Chondrocyte (in vitro differentiated cells): ENCODE measurements at places on chromosomes 12 and 14.

DNA sequence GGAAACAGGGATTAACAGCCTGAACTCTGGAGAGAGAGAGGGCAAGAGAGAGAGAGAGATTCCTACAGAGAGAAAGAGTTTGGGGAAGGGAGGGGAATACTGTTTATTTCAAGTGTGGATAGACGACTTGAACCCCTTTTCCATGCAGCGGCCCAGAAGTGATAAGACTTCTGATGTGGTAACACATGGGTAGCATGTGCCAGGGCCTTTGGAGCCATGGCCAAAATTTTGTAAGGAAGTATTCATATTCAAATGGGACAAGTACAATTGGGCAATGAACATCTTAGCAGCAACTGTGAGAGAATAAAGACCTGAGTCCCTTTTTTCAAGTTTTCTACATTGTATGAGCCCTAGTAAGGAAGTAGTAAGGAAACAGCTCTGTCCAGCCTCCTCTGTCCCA, 42.4 kb upstream of the CCDC196 start:
- no peak for DNase-seq

DNA sequence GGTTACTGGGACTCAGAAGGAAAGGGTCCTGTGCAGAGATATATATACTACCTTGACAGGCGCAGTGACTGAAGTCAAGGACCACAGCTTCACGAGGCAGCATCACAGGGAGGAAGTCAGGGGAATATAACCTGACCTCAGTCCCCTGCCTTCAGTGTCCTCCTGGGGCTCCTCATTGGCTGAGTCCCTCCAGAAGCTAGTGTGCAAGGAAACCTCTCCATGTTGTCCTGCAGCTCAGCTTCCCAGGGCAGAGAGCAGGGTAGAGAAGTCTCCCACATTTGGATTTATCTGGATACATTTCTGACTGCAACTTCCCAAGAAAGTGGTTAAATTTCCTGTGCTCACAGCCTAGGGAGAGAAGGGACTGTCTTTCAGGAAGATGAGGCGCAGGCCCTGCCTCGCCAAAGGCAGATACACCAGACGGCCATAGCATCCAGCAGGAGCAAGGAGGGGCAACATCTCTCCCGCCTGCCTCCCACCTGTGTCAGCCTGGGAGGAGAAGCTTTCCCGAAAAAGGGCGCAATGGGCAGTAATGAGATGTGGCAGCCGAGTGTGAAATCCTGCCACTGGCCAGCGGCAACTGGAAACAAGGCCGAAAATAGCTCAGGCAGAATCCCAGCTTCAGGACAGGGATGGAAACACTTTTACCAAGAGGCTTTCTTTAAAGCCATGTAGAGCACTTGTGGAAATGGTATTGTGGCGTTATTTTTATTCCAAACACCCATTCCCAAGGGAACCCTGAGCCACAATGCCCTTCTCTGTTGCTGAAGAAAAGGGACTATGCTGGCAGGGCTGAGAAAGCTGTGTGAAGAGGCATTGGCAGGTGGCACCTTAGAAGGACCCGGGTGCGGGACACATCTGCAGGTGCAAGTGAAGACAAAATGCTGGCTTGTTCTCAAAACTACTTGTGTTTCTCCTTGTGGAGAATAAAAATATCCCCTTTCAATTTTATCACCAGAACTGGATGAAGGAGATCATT, 54.9 kb upstream of the HIF1A start:
- DNase-seq = no peak

DNA sequence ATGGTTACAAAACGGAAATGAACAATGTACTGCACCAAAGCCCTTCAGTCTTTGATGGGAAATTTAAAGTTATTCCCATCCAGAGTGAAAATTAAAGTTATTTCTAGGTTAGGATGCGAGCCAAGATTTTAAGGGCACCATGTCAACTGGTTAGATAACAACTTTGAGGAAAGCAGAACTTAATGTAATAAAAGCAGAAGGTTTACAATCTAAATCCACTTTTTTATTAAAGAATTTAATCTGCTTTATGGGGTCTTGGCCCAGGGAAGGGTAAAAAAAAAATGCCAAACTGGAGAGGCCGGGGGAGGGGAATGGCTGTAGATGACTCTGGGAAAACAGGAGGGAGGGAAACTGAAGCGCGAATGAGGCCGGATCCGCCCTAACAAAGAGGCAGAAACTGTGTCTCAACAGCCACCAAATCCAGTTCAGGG, 108.2 kb upstream of the ATF7IP start:
- no peak for DNase-seq

DNA sequence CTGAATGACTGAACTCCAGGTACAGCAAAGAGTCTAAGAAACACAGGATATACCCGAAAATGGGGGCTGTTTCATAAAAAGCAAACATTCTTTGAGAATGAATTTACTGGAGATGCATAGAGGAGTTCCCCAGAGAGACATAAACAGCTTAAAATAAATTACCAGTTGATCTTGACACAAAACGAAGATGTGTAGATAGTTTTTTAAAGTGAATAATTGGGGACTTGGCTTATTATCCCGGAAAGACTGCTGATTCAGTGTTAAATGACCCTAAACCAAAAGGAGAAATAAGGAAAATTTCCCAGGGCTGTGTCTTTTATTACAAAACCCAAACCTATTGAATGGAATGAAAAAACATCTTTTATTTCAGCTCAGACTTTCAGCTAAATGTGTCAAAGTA, 1052.8 kb upstream of the TMEM132C start:
- DNase-seq = no peak

DNA sequence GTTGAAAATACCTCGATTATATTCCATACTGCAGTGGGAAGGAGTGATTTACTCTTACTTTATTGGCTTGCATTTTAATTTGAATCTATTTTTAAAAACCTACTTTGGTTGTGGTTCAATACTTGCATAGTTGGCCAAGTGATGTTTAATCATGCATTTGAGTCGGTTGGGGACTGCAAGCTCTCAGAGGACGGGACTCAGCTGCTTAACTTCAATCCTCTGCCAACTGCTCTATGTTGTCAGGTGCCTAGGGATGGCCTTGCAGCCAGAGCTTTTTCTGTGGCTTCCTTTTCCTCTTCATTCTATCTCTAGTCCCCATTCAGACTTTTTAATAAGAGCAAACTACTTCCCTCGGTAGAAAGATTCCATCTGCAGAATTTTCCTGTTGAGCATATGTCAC, 53.4 kb upstream of the KRR1 start:
- no peak for DNase-seq

GRCh38 chr14:49017447-49017846, 568.7 kb downstream of the RPS29 start:
- DNase-seq = no peak

DNA sequence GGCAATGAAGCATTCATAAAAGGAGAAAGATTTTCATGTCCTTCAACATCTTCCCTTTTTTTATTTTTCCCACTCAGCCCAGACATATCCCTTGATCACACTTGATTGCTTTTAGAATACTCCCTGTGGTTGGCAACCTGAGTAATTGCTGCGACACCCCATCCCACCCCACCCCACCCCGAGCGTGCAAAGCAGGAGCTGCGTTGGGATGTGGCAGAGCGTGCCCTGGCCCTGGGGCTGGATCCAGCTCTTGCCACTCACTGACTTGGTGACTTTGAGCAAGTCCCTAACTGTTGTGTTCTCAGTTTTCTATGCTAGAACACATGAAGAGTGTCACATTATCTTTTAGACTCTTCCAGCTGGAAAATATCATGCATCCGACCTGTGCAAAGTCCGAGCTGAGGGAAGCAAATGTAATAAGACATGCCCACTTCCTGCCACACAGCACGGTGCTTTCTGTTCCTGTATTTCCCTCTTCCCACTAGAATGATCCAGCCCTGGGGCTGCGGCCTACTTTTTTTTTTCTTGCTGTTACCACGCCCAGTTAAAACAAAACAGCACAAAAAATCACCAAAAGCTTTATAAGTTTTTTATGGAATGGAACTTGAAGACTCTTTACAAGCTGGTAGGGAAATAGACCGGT, 4.0 kb downstream of the ASCL4 start:
- DNase-seq = no peak

DNA sequence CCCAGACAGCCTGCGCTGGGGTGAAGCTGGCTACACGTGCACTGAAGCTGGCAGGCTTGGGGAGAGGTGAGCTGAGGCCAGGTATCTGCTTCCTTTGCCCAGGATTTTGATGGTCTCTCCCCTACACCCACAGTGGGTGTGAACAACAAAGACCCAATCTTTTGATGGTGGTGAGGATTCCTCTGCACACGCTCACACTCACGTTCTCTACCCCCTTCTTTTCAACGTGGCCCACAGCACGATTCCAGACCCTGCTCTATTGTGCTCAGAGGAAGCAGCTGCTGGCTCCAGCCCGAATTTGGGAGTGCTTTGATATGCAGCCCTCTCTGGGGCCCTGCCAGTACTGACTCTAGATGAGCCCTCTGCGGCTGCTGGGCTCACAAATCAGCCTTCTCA, 4.9 kb downstream of the CD9 start:
- DNase-seq = no peak

DNA sequence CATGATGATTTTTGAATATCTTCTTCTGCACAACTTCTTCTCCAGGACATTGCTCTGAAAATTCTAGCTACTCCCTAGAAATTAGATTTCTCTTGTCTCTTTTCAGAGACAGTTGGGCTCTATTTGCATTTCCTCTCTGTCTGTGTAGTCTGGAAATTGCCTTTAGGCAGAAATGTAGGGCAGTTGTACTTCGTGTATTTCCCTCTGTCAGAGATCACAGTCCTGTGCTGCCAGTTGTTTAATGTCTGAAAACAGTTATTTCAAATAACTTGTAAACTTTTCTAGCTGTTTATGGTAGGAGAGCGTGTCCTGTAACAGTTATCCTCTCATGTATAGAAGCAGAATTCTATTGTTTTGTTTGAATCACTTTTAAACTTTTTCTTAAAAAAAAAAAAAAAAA, 86.9 kb downstream of the TTLL5 start:
- no peak for DNase-seq

DNA sequence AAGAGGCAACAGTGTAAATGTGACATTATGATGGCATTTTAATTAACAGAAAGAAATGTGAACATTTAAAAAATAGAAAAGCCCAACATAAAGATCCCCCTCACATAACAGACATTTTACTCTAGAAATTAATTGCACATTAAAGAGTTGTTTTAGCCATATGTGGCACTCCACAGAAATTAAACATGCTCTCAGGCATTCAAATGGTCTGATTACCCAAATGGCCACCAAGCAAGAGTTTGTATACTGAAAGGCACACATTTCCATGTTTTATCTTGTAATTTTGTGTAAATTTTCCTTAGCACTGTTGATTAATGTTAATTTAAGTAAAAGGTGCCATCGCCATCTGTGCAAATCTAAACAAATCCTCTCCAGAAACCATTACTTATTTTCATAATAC, 43.5 kb downstream of the GTF2A1 start:
- DNase-seq = no peak

GRCh38 chr12:132168311-132169031, 24.2 kb downstream of the NOC4L start:
- peak; percentile 87 for DNase-seq

DNA sequence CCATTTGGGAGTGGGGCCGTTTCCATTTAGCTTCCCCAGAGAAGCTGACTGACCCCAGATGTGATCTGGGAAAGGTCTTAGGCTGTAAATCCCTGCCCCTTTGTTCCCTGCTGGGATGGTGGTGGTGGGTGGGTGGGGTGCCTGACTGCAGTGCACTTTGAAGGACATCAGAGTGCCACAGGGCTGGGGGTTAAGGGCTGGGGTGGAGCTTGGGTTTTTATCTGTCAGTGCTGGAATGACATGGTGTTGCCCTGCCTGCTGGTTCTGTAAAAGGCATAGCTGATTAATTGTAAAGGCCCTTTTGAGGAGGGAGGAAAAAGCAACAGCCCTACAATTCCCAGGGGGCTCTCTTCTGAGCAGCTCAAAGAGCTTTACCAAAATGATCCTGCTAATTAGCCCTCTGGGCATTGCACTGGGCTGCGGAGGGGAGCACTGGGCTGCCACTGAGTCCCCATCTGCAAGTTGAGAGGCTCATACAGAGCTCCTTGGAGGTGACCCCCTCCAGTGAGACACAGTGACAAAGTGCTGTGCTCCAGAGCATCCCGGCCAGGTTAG, 21.1 kb downstream of the PLEKHG3 start:
- peak; percentile 44 for DNase-seq
